ENCODE measurements at places on chromosomes 4 and X. TPM values are rescaled to one million over a fixed set of nuclear protein-coding genes. Genes with fewer than 3 reads are reported as not detected.

DNA sequence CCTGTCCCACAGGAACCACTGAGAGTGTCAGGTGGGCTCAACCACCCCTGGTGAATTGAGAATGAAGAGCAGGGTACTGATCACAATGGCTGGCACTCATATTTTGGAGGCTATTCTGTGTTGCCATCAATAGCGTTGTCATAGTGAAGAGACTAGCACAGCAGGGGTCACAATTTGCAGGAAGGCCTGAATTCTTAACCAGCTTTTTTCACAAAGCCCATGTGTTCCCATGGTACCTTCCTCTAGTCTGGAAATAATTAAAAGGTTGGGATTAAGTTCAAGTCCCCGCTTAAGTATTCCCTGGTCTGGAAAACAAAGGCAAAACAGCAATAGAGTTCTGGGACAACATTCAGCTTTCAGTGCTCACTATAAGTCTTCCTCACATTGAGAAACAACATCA lies 1051.7 kb downstream of the C4orf33 start:
- no peak for DNase-seq

DNA sequence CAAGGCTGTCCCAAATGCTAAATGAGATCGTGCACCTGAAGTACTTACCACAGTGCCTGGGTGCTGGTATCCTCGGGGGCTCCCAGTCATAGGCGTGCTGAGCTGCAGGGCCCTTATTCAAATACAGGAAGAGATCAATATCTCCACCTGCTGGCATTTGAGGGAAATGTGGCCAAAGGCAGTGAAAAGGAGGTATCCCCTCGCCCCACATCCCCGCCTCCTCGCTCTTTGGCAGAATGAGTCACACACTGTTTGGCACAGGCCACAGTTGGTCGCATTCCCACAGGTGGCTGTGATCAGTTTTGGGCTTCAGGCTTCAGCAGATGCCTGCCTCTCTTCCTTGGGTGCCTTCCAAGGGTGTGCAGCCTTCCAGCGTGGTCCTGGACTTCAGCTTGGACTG lies 28.4 kb downstream of the ZNF185 start:
- DNase-seq = peak; percentile 64

DNA sequence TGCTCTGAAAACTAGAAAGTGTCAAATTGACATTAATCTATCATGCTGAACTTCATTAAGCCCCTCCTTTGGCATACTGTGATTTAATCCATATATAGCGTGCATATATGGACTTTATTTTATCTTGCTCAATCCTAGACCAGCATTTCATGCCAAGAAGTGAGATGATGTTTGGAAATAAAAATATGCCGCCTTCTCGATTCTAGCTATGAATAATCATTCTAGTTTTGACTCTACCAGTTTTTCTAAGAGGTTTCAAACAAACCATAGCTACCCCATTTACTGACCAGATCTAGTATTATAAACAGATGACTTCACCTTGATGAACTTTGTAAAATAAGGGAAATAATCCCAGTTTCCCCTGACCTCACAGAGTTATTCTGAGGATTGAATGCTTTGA lies 95.0 kb downstream of the ARX start:
- no peak for DNase-seq

DNA sequence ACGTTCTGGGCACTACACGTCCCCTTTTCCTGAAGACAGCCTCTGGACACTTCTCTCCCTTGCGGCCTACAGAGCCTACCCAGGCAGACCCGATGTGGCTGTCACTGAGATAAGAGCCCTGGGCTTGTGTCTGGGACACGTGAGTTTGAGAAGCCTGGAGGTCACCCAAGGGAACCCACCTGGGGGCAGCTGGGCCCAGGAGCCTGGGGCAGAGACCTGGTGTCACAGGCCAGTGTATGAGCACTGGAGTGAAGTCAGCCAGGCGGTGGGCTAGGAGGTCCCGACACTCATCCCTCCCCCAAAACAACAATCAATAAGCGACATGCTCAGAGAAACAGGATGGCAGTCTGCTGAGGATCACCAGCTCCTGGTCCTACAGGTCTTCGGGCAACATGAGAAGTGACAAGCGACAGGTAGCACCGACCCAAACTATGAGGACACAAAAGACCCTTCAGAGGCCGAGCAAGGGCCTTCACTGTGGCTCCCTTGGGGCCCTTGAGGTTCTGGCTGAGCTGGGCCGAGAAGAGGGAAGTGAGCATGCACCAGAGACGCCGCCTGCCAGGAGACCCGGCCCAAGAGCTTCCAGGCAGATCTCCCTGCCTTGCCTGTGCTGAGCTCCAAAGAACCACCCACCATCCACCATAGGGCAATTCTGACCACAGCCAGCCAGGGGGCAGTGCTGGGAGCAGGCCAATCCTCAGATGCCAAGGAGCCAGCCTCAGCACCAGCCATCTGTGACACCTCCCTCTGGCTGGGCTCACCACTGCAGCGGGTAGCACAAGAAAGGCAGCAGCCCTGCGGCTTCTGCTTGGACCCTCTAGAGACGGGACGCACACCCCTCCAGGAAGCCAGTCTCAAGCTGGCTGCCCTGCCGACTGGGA lies 11.0 kb upstream of the DUSP9 start:
- peak; percentile 8 for DNase-seq

DNA sequence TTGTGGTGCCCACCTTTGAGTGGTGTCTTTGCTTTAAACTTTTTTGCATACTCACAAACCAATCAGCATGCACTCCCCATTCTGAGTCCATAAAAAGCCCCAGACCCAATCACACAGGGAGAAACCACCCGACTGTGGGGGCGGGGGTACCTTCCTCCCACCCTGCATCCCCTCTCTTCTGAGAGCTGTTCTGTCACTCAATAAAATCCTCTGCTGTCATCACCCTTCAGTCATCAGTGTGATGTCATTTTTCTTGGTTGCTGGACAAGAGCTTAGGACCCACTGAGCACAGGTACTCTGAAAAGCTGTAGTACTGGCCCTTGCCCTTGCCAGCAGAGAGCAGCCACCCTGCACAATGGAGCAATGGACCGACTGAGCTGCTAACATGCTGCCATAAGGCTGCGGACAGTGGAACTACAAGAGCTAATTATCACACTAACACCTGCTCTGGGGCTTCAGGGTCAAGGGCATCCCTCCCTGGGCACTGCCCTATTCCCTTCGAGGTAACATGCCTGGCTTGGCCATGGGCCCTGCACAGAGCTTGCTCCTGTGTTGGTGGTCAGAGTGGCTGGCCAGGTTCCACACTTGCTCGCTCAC lies 62.9 kb upstream of the PGRMC2 start:
- no peak for DNase-seq

Gene AMBN
- total RNA-seq = not detected

Gene HTR2C
- not detected for total RNA-seq

Gene TLR6
- 2.9 TPM for total RNA-seq
